Activated CD8-positive, alpha-beta memory T cell treated with anti-CD3 and anti-CD28 coated beads for 1 hour (primary cell): ENCODE measurements at places on chromosomes 7 and 10.

DNA sequence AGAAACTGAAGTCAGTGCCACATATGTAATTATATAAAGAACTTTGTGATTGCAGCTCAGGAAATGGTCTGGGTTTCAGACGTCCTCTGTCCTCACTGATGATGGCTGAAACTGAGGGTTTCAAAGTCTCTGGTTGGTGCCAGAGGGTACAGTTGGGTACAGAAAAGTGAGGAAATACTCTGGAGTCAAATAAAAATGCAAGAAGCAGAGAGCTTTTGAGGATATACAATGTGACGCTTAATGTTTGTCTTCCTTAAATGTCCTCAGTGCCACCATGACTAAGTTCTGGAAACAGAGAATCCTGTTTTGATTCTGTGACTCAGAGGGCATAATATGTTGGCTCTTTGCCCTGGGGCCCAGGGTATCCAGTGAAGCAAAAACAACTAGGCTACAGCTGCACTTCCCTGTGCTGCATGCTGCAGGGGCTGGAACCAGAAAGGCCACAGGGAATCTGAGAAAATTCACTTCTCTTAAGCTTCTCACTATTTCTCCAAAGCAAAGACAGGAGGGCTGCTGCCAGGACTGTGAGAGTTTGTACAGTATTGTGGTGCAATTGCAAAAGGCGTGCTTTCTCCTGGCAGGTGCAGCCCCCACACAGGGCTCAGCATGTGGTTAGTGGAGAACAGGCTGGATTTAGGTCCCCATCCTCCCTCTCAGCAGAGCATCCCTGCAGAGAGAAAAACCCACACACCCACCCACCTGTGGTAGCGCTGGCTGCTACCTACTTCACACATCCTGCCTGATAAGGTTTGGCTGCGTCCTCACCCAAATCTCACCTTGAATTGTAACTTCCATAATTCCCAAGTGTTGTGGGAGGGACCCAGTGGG, 169.5 kb upstream of the SVIL start:
- no peak for DNase-seq

- DNase-seq: no peak
These were observed 420.8 kb upstream of the AUTS2 start for GRCh38 chr7:69177461-69177861.

- DNase-seq: no peak
These were observed 277.0 kb upstream of the MTPN start for GRCh38 chr7:136254148-136254547.

DNA sequence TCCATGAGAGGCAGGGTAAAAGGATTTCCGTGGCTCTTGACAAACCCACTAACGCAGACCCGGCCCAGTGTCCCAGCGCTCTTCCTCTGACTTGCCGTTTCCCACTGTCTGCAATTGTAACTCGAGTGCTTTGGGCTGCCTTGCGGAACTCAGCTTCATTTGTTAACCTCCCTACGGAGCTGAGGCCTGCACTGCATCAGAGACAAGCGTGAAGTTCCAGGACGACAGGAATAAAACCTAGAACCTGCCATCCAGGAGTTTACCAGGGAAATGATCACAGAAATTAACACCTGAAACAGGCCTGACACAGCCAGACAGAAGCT, 76.2 kb downstream of the SFMBT2 start:
- no peak for DNase-seq

DNA sequence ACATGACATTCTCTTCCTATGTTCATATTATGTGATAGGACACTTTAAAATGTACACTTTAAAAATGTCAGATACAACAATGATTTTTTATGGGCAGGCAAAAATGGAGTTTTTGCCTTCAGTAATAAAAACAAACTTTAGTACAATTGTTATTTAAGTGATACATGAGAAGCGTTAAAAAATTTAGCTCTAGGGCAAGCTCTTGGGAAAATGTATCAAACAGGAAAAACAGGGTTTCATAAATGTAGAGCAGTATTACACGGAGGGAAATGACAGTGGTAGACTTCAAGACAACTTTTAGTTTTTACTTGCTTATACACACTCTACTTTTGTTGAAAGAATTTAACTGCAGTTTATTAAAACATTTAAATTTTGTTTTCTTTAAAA, 1.5 kb downstream of the FHIP2A start:
- DNase-seq: no peak

DNA sequence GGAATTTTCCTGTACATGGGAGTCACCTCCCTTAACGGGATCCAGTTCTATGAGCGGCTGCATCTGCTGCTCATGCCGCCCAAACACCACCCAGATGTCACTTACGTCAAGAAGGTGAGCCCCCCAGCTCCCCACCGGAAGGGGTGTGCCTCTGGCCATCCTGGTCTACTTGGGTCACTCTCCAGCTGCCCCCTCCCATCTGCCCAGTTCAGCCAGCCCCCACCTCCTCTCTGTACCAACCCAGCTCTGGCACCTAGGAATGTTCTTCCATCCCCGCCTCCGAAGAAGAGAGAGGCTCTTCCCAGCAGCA, 5.0 kb downstream of the FASTK start:
- DNase-seq: no peak

DNA sequence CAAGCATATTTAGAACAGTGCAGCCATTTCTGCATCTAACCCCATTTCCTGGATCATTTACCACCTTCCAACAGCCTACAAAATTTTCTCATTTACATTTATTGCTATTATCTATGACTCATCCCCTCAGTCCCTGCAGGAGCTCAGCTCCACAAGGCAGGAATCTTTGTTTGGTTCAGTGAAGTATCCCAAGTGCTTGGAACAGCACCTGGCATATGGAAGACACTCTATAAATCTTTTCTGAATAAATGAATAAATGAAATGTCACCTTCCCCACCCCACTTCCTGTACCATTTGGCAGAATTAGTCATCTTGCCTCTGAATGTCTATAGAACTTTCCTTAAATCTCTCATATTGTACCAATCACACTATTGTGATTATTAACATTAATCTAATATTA, 110.7 kb downstream of the HIP1 start:
- DNase-seq: no peak

GRCh38 chr10:50929670-50930069, 44.2 kb upstream of the A1CF start:
- no peak for DNase-seq

DNA sequence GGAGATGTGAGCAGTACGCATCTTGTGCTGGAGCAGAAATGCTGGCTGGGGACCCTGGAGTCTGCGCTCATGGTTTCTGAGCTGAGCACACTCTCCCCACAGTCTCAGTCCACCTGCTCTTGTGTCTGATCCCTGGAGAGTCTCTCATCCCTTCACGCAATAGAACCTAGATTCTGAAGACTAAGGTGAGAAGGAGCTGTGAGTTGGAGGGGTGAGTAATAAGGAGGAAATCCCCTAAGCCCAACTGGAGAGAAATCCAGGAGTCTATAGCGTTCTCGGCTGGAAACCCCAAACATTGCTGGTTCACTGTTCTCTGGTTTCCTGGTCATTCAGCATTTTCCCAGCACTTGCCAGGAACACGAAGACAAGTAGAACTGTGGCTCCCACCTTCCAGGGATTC, 68.3 kb upstream of the SMNDC1 start:
- no peak for DNase-seq

GRCh38 chr7:30722671-30723070, 29.3 kb upstream of the INMT start:
- no peak for DNase-seq

DNA sequence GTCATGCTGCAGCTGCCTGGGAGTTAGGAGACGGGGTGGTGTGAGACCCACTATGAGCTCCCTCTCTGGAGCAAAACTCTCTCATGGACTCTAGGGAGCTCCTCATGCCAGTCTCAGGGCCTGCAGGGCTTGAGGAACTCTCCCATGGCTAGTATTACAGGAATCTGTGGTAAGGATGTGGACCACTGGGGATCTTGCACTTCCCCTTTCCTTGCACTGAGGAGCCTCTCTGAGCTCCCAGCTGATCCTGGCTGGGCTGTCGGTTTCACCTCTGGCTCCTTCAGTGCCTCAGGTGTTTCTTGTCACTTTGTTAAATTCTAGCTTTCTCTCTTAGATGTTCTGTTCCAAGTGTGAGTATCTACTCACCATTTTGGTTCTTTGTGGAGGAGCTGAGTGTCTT, 71.6 kb upstream of the IMMP2L start:
- DNase-seq: no peak

DNA sequence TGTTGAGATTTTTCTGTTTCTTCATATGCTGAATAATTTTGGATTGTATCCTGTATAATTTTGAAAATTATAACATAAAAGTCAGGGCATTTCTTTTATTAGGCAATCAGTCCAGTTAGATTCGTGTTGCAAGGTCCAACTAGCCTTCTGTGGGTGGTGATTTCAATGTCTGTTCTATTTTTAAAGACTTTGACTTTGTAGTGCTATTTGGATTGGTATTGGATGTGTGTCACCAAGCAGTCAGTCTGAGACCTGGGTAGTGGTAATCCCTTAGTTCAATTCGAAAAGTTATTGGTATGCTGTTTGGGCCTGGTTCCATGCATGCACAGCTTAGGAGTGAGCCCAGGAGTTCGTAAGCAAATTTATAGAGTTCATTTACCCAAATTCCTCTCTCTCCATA, 82.2 kb downstream of the EPDR1 start:
- DNase-seq: no peak

- DNase-seq: no peak
These were observed 12.3 kb downstream of the DDC start for GRCh38 chr7:50552921-50553320.

GRCh38 chr10:24483701-24484100, 240.0 kb downstream of the ARHGAP21 start:
- DNase-seq: no peak

DNA sequence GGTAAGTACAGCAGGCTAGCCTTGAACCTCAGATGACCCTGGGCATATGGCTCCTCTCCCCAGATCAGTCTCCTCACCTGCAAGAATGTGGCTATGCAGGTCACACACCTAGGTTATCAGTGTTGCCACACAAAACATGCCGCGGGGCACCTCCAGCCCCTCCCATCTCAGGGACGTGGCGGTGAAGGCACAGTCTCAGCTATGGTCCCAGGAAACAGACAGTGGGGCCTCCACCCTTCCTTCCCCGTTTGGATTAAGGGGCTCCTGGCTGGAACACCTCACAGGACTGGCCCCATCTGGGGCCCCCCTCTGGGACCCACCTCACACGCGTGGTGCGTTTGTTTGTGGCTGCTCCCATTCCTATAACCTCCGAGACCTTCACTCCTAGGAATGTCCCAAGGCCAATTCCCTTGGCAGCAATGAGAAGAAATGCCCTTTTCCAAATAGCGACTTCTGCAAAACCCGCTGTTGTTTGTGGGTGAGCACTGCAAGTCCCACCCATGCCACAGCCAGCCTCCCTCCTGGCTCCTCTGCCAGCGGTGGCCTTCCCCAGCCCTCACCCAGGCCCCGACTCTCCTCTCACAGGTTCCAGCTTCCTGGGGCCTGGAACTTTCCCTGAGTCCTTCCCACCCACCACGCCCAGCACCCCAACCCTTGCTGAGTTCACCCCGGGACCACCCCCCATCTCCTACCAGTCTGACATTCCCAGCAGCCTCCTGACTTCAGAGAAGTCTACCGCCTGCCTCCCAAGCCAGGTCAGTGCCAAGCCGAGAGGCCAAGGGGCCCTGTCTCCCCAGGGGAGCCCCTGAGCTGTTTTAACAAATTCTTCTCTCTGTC, 17.1 kb downstream of the ZMIZ2 start:
- DNase-seq: no peak

DNA sequence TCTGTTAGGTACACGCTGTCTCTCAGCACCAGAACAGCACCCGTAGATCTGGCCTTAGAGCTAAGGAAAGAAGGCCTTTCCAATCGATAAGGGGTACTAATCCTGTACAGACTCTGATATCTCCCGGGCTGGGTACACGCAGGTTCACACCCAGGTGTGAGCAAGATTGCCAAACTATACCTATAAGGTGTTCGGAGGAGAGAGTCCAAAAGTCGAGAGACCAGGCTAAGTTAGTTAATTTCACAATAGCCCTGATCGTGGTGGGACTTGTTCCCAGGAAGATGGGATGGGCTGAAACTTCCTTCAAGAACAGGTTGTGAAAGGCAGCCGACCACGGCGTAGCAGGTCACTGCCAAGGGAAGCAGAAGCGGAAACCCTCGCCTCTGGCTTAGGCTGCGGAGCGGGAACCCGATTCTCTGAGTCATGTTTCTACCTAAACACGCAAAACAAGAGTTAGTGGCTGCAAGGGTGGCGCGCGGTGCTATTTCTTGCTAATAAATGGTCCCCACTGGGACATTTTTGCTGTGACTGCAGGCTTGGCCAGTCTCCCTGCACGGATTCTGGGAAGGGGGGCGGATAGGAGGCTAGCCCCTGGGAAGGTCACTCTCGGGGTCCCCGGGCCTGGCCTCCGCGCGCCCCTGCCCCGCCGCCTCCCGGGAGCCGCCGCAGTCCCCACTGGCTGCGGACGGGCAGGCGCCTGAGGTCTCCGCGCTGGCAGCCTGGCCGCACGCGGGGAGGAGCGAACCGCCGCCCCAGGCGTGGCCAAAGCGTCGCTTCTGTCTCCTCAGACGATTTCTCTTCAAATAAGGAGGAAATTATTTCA, 75.4 kb upstream of the PDSS1 start:
- DNase-seq: no peak

DNA sequence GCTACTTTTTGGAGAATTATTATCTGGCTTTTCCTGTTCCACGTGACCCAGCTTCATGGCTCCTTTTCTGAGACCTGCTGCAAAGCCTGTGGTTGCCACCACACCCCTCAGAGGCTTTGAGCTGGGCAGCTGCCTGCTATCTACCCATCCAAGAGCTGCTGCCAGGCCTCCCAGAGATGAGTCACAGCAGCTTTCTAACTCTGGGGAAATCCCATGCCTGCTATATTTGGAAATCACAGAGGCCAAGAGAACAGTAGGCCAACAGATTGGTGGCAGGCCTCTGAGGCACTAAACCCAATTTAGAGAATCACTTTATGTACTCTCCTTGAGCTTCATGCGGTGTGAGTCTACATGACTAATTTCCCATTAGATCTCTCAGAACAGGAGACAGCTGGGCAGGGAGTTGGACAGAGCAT, 35.2 kb downstream of the SGCE start:
- DNase-seq: no peak

DNA sequence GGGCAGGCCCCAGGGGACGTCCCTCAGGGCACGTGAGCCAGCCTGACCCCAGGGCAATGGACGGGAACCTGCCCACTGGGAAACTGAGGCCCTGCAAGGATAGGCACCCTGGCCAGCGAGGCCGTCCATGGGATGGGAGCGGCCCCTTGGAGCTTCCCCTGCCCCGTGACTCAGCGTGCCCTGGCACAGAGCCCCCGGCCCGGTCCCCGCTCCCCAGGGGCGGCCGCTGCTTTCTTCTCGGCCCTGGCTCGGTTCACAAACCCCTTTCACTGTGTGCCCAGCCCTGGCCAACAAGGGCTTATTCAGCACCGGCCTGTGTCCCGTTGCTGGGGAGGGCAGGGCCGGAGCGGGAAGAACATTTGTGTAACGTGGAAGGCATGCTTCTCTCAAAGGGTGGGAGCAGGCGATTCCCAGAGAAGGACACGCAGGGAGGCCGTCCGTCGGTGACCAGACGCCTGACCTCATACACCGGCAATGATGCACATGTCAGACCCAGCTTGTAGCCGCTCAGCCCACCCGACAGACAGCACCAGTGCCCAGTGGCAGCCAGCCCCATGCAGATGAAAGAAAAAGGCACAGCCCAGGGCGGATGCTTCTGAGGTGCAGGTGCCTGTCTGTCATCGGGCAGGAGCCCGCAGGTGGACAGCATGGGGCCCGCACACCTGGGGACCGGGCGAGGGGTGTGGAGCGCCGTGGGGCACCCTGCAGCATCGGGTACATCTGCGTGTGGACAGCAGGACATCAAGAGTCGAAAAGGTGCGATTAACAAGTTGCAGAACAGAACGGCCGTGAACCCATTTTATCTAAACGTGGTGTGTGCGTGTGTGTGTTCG, 94.5 kb downstream of the PDGFA start:
- no peak for DNase-seq

GRCh38 chr7:140494867-140495266, 15.6 kb upstream of the MKRN1 start:
- DNase-seq: no peak

- DNase-seq: no peak
These were observed 32.0 kb downstream of the JAKMIP3 start for GRCh38 chr10:132097609-132098377.
